BJ (cell line): ENCODE measurements at places on chromosomes 5 and 9.

DNA sequence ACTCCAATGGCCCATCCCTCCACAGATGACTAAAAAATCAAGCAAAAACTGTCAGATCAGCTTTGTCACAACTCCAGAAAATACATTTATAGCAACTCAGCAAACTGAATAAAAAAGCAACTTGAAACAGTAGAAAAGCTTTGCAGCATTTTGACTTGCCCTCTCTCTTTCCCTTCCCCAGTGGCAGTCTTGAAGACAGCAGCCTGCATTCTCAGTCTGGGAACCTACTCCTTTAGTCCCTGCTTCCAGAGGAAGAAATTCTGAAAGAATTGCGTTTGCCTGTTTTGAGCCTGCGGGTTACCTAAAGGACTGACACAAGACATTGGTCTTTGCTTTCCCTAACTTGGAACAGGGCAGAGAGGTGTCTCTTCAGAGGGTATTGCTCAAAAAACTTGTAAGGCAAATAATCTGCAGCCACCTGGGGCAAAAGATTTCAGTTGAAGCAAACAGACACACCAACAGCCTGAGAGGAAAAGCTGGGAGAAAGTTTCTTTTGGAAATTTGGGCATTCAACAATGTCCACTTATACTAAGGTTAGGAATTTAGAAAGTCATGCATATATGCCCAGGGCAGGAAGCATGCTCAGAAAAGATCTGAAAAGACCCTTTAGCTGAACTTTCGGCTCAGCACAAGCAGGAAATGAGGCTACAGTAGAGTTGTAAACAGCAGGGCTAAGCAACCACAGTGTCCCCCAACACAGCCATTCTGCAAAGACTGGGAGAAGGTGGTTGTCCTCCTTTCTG is 15.2 kb upstream of the SLC35D2 start:
- no peak for DNase-seq

GRCh38 chr9:2298217-2298616 is 283.1 kb downstream of the SMARCA2 start:
- no peak for DNase-seq

DNA sequence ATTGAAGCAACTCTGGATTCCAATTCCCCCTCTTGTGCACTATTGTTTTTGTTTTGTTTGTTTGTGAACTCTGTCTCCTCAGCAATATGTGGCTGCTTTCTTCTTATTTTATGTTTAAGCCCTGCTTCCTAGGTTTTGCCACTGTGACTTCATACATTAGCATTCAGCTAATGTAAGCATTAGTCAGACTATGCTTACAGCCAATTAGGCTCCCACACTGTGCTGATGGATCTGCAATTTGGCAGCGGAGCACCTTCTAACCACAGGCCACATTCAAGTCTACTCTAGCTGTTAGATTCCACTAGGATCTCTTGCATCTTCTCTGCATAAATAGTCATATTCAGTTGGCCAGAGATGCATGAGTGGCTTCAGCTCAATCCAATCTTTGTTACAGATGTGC is 9.6 kb upstream of the BICD2 start:
- DNase-seq = peak; percentile 51

GRCh38 chr5:143147902-143148301 is 255.6 kb downstream of the NR3C1 start:
- DNase-seq = no peak

GRCh38 chr5:39558541-39558940 is 133.8 kb upstream of the DAB2 start:
- no peak for DNase-seq

- DNase-seq = no peak
These were observed 49.4 kb downstream of the SLC22A5 start for GRCh38 chr5:132418881-132419280.
